Aortic smooth muscle cell (primary cell): ENCODE measurements at places on chromosomes 6 and 20. TPM values are rescaled to one million over a fixed set of nuclear protein-coding genes. Genes with fewer than 3 reads are reported as not detected.

C6orf58 gene
- 0.06 TPM in 1 of 2 replicates, not detected in the other for total RNA-seq

EBF4 gene
- total RNA-seq: 0.13 and 0.25 TPM in 2 replicates

TTK gene
- total RNA-seq: 11.7 and 16.9 TPM in 2 replicates

CHRNA4 gene
- not detected in 2 replicates for total RNA-seq

SOX12 gene
- total RNA-seq: 1.6 and 2.7 TPM in 2 replicates

CUL9 gene
- total RNA-seq: 21.3 and 23.7 TPM in 2 replicates

NKAIN4 gene
- total RNA-seq: not detected in 2 replicates

EEF1A2 gene
- total RNA-seq: 0.06 and 0.13 TPM in 2 replicates

CLPSL1 gene
- total RNA-seq: not detected in 2 replicates

EPPIN gene
- total RNA-seq: not detected in 2 replicates

UST gene
- total RNA-seq: 30.1 and 32.4 TPM in 2 replicates

TNF gene
- not detected in 2 replicates for total RNA-seq

OPN5 gene
- 0.19 and 1.1 TPM in 2 replicates for total RNA-seq

ZHX3 gene
- 18.1 and 22.5 TPM in 2 replicates for total RNA-seq

C20orf144 gene
- total RNA-seq: 0.12 and 0.13 TPM in 2 replicates

HSPA1L gene
- total RNA-seq: 1.5 and 1.6 TPM in 2 replicates

LY6G6C gene
- not detected in 2 replicates for total RNA-seq

HCK gene
- not detected in 2 replicates for total RNA-seq

RBBP9 gene
- 11.1 and 13.3 TPM in 2 replicates for total RNA-seq

STX11 gene
- 3.6 and 4.8 TPM in 2 replicates for total RNA-seq

TUBB1 gene
- total RNA-seq: under 0.01 and 0.06 TPM in 2 replicates

PRIM2 gene
- 20.8 and 22.3 TPM in 2 replicates for total RNA-seq

SPTLC3 gene
- 14.7 and 15.1 TPM in 2 replicates for total RNA-seq

AGER gene
- 0.13 and 0.37 TPM in 2 replicates for total RNA-seq

TAAR8 gene
- not detected in 2 replicates for total RNA-seq

VIP gene
- total RNA-seq: not detected in 2 replicates

BMP2 gene
- 7.5 and 8.8 TPM in 2 replicates for total RNA-seq

PKIB gene
- total RNA-seq: 0.19 and 0.40 TPM in 2 replicates

OPRL1 gene
- total RNA-seq: 0.40 and 1.4 TPM in 2 replicates

SIRPB1 gene
- total RNA-seq: not detected in 2 replicates
